Lung microvascular endothelial cell (primary cell): ENCODE measurements at places on chromosomes 12 and 14. TPM values are rescaled to one million over a fixed set of nuclear protein-coding genes. Genes with fewer than 3 reads are reported as not detected.

DNA sequence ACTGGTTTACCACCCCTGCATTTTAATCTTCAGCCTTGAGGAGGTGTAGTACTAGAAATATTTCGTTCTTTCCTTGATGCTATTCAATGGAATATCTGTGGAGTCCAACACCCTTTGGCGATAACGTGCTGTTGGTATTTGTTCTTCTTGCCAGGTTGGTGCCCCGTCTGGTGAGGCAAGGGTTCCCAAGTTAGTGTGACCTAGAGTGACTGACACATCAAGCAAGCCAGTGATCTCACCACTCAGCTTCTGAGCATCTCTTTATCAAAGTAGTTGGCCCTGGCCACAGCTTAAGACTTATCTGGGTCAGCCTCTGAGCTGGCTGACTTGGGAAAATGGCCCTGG lies 60.2 kb downstream of the PLXNC1 start:
- DNase-seq, result no peak

GRCh38 chr12:66152732-66153131 lies 17.1 kb downstream of the TMBIM4 start:
- peak; percentile 54 for DNase-seq

GRCh38 chr12:53313996-53314395 lies 7.4 kb downstream of the AAAS start:
- DNase-seq, result no peak

The ARPC3 gene
- total RNA-seq, result 182 and 207 TPM in 2 replicates

The AMN gene
- under 0.01 and 0.20 TPM in 2 replicates for total RNA-seq
